ENCODE measurements at places on chromosomes 1 and 21.

DNA sequence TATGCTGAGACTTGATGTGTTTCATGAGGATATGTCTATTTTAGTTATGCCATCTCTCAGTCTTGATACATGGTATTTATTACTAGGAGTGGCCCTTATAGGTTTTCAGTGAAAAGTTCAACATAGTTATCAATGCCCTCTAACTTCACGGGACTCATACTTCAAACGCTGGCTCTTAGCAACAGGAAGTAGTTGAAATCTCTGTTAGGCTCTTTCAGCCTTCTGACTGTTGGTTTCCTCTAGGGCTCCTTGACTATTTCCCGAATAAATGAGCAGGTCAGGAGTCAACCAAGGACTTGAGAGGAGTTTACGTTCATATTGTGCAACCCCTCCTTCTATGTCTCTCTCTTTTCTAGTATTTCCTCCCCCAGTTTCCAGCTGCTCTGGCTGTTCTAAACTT lies 141.8 kb downstream of the RGS7 start:
- DNase-seq = no peak

DNA sequence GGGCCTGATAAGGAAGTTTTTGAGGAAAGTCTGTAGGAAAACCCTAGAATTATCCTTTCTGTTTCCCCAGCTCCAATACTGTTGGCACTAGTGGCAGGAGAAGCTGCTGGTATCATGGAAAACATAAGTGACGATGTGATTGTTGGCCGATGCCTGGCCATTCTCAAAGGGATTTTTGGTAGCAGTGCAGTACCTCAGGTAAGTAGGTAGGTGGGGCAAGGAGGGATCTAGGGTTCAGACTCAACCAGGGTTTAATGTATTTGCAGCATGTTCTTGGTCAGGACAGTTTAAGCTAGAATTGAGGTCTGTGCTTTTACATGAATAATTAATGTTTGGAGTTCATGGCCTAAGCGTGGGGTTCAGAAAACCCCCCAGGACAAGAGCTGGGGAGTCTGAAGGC lies 62.1 kb downstream of the KDM1A start:
- DNase-seq = no peak

GRCh38 chr1:235648954-235649367 lies 623 bp downstream of the GNG4 start:
- DNase-seq = peak; percentile 26

- DNase-seq = no peak
These were observed 481.0 kb downstream of the OMA1 start for GRCh38 chr1:58065520-58065919.

- no peak for DNase-seq
These were observed 69.2 kb downstream of the NCAM2 start for GRCh38 chr21:21067375-21067774.

GRCh38 chr1:40582116-40582515 lies 50.7 kb downstream of the ZNF684 start:
- no peak for DNase-seq

GRCh38 chr1:1357871-1358432 lies 403 bp downstream of the MXRA8 start:
- DNase-seq = no peak

GRCh38 chr21:33124889-33125288 lies 54.9 kb downstream of the OLIG1 start:
- no peak for DNase-seq

- DNase-seq = no peak
These were observed 7.1 kb upstream of the CD34 start for GRCh38 chr1:207918011-207918410.

DNA sequence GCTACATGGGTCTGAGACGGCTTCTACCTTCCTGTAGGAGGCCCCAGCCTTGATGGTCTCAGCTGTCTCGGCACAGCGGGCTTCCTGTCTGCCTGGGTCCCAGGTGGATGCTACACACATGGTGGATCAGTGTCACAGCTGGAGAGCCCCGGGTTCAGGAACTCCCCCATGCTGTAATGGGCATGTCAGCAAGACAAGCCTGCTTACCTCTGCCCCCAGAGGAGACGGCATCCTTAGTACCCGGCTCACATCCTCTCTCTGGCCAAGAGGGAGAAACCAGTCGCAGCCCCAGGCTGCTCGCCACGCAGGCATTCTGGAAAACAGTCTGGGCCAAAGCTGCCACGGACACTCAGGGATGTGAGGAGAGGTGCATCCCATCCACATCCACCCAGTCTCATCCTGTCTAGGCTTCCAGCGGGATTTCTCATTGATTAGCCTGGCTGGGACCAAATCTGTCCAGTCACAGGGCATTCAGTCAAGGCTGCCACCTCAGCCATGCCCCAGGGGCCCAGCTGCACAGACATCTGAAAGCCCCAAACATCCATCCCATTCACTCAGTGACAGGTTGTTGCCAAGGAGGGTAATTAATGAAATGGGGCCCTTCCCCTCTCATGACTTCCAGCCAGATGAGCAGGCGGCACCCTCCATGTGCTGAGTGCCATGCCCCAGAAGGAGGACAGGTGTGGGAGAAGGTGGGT lies 10.5 kb downstream of the SNAP47 start:
- no peak for DNase-seq

GRCh38 chr1:21927533-21928237 lies 9.4 kb downstream of the HSPG2 start:
- DNase-seq = no peak

DNA sequence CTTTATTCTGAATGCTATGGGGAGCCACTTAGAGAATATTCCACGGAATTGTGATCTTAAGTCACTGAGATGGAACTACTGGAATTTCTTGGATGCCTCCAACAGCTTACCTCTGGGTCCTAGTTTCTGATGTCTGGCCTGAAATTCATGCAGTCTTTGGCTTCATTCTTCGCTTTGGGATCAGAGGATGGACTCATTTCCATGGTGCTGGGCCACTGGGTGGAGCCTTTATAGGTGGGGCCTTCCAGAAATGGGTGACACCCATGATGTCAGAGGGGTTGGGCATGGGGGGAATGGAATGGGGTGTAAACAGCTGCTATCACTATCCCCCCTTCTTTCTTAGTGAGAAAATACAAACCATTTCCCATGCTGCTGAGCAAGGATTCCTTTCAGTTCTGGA lies 73.7 kb upstream of the FGGY start:
- no peak for DNase-seq

- DNase-seq = peak; percentile 63
These were observed 2.8 kb upstream of the EYA3 start for GRCh38 chr1:28091043-28091781.

DNA sequence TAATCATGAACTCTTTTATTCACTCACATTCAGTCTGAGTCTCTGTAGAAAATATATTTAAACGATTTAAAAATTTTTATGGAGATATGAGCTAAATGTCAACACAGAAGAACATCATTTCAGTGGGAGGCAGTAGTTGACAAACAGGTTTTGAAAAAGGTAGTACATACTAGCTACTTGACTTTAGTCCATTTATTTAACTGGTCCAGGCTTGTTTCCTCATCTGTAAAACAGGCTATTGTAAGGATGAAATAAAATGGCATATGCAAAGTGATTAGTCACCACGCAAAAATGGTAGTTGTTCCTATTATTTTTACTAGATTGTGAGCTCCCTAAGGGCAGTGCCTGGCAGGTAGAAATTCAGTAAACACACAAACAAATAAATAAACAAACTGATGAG lies 75.2 kb downstream of the NTPCR start:
- DNase-seq = no peak

- DNase-seq = peak; percentile 30
These were observed 31.9 kb upstream of the EDN2 start for GRCh38 chr1:41516168-41517061.

- no peak for DNase-seq
These were observed 11.1 kb downstream of the ITGA10 start for GRCh38 chr1:145898756-145899155.

DNA sequence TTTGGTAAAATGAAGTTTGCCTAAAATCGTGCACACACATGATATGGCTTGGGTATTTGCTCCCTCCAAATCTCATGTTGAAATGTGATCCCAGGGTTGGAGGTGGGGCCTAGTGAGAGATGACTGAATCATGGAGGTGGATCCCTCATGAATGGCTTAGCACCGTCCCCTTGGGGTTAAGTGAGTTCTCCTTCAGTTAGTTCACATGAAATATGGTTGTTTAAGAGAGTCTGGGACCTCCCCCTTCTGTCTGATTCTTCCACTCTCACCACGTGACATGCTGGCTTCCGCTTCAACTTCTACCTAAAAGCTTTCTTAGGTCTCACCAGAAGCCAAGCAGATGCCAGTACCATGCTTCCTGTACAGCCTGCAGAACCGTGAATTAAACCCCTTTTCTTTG lies 58.4 kb downstream of the SIPA1L2 start:
- DNase-seq = no peak

GRCh38 chr1:117674521-117675400 lies 68.9 kb downstream of the TENT5C start:
- peak; percentile 19 for DNase-seq

- no peak for DNase-seq
These were observed 96.6 kb upstream of the TNR start for GRCh38 chr1:175839779-175840669.

- DNase-seq = no peak
These were observed 63.1 kb downstream of the CDC14A start for GRCh38 chr1:100415498-100415778.

DNA sequence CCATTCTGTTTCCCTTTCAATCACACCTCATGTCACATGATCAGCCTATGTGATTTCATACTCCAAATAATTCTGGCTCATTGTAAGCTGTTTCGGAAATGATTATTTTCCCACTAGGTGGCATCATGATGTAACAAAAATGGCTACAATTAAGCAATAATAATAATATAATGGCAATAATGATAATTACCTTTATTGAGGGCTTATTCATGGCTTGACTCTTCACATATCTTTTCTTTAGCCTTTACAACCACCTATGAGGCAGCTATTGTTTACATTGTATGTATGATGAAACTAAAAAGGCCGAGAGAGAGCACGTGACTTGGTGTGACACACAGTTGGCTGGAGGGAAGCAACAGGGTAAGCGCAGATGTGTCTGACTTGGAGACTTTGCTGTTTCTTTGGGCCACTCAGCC lies 12.5 kb upstream of the KPRP start:
- DNase-seq = no peak

DNA sequence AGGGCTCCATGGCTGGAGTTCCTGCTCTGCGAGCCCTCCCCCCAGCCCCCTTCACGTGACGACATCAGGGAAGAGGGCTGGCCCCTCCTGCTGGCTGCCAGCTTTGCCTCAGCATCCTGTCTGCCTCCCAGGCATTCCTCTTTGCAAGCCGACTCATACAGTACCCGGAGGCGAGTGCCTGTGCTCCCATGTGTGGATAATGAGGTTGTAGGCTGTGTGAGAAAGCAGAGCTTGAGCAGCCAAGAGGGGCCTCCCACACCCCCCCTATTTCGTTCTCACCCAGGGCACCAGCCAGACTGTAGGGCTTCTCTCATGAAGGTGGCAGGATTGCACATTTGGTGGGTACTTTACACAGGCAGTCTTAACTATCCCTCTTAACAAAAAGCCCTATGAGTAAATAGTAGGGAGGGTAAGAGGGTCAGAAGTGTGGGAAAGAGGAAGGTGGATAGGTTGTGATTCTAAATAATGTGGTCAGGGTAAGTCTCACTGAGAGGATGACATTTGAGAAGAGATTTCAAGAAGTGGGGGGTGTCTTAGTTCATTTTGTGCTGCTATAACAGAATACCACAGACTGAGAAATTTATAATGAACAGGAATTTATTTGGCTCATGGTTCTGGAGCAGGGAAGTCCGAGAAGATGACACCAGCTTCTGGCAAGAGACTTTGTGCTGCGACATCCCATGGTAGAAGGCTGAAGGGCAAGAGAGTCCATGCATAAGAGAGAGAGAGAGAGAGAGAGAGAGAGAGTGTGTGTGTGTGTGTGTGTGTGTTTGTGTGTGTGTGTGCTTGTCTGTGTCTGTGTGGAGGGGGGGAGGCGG lies 113.5 kb downstream of the OMA1 start:
- DNase-seq = no peak

GRCh38 chr1:112599477-112599876 lies 19.5 kb downstream of the ST7L start:
- DNase-seq = no peak

DNA sequence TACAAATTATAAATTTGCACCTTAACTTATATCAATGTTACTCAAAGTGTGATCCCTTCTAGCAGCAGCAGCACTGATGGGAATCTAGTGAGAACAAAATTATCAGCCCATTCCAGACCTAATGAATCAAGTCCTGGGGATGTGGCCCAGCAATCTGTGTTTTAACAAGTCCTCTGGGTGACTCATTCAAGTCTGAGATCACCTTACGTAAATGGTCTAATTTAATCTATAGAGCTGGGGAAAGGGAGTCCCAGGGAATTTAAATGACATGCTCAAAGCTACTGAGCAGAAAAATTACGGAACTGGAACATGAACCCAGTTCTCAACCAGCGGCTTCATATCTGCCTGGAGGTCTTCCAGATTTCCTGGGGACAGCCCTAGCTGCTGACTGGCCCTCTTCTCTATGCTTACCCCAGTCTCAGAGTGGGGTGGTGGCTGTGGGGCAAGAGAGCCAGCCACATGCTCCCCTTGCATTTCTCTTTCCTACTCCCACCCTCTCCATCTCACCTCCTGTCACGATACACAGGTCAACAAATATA lies 220.0 kb downstream of the TM2D1 start:
- DNase-seq = no peak

DNA sequence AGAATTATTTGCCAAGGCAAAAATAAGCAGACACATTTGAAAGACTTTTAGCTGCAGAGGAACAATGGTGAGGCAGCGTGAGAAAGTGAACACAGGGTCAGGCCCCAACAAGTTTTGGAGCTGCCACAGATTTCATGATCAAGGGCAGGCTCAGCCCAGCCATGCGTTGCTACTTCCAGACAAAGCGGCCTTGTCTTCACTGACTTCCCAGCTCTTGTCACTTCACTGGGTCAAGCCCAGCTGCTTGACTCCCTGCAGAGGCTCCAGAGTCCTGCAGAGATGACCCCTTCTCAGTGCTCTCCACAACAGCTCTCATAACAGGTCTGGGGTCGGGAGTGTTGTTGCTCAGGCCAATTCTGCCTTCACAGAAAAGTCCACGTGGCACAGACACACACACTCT lies 35.8 kb downstream of the HHAT start:
- no peak for DNase-seq

DNA sequence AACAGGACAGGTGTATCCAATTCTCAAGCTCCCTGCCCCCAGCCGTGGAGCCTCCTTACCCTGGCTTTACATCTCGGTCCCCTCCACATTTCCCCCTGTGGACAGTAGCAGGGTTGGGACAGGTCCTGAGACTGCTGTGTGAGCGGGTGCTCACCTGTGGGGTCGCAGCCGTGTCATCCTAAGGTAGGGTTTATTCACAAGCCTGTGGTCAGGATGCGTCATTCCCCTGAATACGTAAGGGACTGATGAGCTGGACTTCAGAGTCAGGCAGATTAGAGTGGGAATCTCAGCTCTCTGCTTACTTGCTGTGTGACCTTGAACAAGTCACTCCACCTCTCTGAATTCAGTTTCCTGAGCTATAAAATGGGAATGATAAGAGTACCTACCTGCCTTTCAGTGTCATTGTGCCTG lies 17.7 kb downstream of the ZNF362 start:
- no peak for DNase-seq

DNA sequence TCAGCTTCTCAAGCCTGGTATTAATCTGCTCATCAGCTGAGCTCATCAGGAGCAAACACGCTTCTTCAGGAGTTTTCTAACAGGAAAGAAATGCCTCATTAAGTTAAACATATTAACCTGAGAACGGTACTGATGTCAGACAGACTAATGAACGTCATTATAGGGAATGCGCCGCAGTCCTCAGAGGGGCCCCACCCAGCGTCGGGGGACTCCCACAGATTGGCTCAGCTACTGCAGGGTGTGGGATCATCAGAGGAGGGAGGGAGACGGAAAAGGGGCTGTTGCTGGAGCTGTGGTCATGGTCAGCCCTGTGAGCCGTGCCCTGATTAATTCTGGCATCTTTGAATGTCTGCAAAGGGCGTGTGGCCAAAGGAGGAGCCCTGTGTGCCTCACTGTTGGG lies 348.5 kb downstream of the PTPRU start:
- no peak for DNase-seq

Measured in activated T-helper 1 cell treated with anti-CD3 and anti-CD28 coated beads, Interleukin-2, amount 50 U/mL, for 16 hours (primary cell).